IPS-NIHi11 (cell line): ENCODE measurements at places on chromosomes 4 and X.

GRCh38 chr4:13840502-13841190 lies 213.1 kb upstream of the BOD1L1 start:
- DNase-seq = no peak

DNA sequence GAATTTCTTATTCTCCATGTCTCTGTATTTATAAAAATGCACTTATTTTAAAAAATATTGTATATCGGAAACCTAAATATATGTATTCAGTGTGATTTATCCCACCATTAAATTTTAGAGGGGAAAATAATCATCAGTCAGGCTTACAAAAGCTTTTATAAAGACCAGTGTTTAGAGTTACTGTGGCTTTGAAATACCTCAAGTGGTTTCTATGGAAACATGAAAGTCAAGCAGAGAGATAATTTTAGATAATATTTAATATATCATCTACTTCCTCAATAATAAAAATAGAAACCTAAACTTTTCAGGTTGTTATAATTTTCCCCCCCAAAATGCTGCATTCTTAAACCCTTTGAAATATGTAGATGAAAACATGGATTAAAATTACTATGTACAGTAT lies 332.9 kb upstream of the PITX2 start:
- no peak for DNase-seq

DNA sequence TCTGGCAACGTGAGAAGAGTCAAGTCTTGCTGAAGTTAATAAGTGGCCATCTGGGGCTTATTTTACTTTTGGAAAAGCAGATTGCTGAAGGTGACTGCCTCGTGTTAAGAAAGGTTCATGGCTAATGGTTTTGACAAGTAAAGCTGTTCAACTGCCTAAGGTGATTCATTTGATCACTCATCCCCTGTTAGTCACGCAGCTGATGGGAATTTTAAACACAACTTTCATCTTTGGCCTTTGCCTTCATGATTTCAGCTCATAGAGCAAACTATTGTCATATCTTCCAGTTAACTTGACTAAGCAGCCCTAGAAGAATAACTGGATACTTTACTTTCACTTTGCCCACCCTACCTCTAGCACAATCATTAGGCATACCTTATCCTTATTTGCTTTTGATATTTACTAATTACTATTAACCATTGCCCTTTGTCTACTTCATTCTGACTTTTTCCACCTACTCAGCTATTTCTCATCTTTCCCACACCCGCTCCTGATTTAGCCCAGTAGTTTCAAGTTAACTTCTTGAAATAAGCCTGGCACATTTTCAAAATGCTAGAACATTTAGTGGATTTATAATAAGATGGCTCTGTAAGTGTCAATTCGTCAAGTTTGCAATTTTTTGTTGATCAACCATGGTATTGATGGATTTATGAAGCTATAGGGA lies 170.6 kb upstream of the S100G start:
- no peak for DNase-seq

GRCh38 chr4:23455456-23456158 lies 434.2 kb downstream of the PPARGC1A start:
- peak; percentile 64 for DNase-seq
